Jurkat, Clone E6-1 (cell line): ENCODE measurements at places on chromosomes 16 and 17.

- DNase-seq: no peak
Measured at GRCh38 chr17:65453204-65453931, 108.1 kb downstream of the AXIN2 start.

- no peak for DNase-seq
Measured at GRCh38 chr16:89922477-89922883, 662 bp upstream of the TUBB3 start.

DNA sequence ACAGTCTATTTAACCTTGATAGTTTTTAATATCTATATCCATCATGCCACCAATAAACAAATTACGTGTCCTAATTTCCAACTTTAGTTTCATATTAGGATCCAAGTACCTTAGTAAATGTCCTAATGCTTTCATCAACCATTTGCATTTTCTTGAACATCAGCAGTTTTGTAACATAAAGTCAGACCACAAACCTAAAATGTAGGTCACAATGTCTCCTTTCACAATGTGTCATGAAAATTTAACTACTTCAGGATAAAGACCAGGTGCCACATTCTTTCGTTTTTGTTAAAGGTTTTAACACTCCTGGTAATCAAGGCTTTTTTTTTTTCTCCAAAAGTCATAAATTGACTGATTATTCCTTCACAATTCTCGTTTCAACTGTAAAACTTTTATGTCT is 310.7 kb upstream of the PMFBP1 start:
- DNase-seq: no peak

- no peak for DNase-seq
Measured at GRCh38 chr16:68469796-68470460, 21.6 kb upstream of the SMPD3 start.

- no peak for DNase-seq
Measured at GRCh38 chr17:82231312-82231561, 2.4 kb downstream of the SLC16A3 start.

- DNase-seq: no peak
Measured at GRCh38 chr17:32656886-32657285, 170.1 kb downstream of the CDK5R1 start.

DNA sequence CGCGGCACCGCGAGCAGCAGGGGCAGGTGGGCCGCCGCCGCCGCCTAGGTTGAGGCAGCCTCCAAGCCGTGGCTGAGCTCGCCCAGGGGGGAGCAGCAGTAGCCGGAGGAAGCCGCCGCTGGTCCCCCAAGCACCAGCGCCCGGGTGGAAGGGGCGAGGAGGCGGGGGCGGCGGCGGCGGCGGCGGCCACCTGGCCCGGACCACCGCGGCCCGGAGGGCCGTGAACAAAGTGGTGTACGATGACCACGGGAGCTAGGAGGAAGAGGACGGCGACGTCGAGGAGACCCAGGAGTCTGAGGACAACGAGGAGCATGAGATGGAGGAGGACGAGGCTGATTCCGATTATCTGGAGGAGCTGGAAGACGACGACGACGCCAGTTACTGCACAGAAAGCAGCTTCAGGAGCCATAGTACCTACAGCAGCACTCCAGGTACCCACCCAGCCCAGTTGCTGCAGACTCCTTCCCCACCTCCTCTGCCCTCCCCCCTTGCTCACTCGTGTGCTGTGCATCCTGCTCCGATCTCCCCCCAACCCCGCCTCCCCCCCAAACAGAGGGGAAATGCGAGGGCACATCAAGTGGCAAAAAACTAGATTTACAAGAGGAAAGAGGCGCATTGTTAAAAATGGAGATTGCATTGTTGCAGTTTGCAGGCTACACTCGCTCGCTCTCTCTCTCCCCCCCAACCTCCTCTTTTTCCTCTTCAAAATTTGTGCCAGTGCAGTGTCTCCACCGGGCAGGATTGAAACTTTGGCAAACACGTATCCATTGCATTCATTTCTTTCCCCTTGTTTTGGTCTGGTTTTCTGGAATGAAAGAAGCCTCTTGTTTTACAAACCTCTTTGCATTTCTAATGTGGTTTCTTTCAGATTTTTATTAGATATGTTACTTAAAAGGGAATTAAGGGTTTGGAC is 41.8 kb upstream of the AMZ2 start:
- DNase-seq: no peak

- no peak for DNase-seq
Measured at GRCh38 chr17:50768346-50768761, 1.0 kb upstream of the ANKRD40CL start.

DNA sequence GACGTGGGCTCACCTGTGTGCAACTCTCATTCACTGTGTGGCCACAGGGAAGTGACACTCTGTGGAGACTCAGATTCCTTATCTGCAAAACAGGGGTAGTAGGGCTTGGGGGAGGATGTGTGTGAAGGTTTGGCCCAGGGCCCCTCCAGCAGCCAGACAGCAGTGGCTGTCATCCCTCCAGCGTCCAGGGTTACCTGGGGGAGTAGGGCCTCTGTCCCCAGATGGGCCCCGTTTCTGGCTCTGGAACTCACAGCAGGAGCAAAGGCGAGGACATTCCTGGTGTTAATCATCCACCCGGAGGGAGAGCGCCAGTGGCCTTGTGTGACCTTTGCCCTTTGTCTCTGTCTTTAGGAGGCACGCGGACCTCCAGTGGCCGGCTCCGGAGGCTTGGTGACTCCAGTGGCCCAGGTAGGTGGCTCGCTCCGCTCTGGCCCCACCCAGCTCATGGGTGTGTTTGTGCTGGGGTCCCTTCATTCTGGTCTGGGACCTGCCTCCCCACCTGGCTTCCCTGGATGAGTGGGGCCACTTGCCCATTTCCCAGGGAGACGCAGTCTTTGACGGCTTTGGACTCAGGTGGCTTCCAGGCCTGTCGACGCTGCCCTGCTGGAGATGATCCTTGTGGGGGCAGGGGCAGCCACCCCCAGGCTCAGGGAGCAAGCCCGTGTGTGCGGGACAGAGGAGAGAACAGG is 166.2 kb downstream of the SEC14L1 start:
- no peak for DNase-seq

DNA sequence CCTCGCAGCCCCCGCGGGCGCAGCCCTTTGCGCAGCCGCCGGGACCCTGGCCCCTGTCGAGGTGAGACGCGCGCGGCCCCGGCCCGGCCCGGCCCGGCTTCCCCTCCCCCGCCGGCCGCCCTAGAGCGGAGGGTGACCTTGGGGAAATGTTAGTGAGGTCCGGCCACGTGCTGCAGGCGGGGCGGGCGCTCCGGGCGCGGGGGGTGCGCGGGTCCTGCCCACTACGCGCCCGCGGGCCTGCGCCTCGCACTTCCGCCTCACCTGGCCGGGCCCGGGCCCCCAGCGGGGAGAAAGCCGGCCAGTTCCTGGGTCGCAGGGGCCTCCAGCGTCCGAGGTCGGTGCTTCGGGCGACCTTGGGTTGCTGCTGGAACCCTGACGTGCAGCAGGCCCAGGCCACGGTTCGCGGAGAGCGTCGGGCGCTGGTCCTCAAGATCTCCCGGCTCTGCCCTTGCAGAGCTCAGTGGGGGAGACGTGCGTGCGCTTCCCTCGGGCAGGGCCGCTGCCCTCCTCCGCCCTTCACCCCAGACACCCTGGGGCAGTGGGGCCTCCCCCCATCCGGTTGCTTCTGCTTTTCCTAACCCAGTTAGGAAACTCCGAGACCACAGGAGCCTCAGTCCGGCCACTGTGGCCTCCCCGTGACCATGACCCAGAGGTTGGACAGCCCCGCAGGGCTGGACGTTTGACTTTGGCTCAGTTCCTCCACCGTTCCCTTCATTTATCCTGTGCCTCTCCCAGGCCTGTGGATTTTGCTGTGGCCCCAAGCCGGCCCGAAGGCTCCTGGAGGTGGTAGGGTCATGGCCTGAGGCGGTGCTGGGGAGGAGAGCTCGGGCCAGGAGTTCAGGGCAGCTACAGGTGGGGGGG is 791 bp downstream of the MCRIP2 start:
- no peak for DNase-seq

GRCh38 chr16:23298290-23298915 is 3.7 kb upstream of the SCNN1B start:
- no peak for DNase-seq

GRCh38 chr16:30114411-30114810 is 1.1 kb upstream of the GDPD3 start:
- no peak for DNase-seq

- no peak for DNase-seq
Measured at GRCh38 chr16:12020009-12020408, 43.5 kb downstream of the SNX29 start.

GRCh38 chr16:56525236-56525635 is 5.4 kb upstream of the BBS2 start:
- no peak for DNase-seq

DNA sequence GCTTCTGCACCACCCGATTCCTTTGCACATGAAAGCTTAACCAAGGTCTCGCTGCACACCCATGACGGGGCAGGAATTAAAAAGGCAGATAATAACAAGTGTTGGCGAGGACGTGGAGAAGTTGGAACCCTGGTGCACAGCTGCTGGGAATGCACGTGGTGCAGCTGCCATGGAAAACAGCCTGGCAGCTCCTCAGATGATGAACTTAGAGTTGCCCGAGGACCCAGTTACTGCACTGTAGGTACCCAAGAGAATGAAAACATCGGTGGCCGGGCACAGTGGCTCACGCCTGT is 211.6 kb upstream of the CIBAR2 start:
- no peak for DNase-seq

DNA sequence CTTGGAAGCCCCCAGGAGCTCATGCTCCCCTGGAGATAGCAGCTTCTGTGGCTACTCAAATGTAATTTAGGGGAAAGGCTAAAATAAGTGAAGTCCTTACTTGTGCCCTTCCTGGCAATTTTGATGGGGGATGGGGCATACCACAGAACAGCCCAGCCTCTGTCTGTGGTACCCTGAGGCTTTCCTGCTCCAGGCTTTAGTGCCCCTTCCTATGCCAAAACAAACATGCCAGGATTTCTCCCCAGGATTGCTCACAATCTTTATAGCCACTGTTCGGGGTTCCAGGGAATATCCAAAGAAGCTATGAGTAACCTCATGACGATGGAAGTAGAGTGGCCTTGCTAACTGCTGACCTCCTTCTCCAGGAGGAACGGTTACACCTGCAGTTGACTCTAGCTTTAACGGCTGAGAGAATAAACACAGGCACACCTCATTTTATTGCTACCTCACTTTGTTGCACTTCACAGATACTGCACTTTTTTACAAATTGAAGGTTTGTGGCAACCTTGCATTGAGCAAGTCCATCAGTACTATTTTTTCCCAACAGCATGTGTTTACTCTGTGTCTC is 24.9 kb downstream of the CCL4 start:
- DNase-seq: no peak

DNA sequence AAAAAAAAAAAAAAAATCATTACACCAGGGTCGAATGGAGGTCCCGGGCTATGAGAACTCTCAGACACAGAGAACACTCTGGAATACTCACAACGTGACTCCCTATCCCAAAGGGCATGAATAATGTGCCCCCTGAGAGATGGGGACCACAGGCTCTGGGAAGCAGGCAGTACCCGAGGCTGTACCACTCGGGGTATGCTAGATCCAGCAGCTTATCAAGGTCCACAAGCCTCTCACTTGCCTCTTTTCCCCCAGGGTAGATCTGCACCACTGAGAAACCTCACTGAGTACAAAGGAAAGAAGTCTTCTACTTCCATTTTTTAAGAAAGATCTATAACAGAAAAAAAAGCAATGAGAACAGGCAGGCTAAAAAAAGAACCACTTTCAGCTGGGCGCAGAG is 40.5 kb downstream of the WDR59 start:
- no peak for DNase-seq

DNA sequence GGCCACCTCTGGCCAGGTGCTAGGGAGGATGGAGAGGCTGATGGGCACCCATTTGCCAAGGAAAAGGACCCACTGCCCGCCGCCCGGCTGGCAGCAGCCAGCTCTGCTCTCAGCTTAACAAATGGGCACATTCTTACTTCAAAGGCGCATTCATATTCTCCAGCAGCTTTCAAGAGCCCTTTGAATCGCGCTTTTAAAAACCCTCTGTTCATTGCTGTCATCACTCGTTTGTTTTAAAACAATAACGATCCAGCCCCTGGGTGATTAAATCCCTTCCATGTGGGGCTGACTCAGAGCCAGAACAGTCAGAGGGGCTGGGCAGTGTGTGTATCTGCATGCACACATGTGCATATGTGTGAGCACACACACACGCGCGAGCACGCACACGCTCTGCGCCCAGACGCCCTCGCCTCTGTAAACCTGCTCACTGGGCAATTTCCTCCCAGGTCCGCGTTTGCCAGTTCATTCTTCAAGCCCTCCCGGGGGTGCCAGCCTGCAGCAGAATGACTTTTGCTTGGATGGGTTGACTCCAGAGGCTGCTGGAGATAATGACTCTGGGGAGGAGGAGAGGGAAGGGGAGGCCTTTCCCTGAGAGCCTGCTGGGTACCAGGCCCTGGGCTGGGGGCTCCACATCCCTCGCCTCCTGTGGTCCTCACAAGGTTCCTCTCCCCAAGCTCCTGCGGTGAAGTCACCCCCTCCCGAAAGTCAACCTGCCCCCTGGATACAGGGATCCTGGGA is 133.1 kb downstream of the SDK2 start:
- DNase-seq: no peak

DNA sequence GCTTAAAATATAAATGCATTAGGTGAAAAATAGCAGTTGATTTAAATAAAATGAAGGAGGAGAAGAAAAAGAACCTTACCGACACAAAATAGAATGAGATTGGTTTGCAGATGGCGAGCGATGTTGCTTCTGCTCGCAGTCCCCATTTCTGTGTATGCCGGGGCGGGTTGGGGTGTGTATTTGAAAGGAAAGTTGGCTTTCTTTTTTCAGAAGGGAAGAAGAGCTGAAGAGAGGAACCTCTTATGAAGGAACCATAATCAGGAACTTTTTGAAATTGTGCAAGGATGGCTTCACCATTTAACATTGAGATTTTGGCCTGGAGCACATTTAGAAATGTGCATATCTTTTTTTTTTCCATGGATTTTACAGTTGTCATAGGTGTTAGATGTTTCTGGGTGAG is at the start of gene IGSF6:
TSS of gene IGSF6 (minus strand) at position 156 of the 400 bp plus-strand sequence. CDS start at position 146, 10 bp downstream.
- no peak for DNase-seq

GRCh38 chr16:66442502-66443268 is 15.6 kb downstream of the BEAN1 start:
- no peak for DNase-seq

GRCh38 chr17:33038740-33039139 is 47.1 kb downstream of the SPACA3 start:
- DNase-seq: peak; percentile 12

- DNase-seq: no peak
Measured at GRCh38 chr16:80931801-80932707, 74.6 kb downstream of the CMC2 start.

DNA sequence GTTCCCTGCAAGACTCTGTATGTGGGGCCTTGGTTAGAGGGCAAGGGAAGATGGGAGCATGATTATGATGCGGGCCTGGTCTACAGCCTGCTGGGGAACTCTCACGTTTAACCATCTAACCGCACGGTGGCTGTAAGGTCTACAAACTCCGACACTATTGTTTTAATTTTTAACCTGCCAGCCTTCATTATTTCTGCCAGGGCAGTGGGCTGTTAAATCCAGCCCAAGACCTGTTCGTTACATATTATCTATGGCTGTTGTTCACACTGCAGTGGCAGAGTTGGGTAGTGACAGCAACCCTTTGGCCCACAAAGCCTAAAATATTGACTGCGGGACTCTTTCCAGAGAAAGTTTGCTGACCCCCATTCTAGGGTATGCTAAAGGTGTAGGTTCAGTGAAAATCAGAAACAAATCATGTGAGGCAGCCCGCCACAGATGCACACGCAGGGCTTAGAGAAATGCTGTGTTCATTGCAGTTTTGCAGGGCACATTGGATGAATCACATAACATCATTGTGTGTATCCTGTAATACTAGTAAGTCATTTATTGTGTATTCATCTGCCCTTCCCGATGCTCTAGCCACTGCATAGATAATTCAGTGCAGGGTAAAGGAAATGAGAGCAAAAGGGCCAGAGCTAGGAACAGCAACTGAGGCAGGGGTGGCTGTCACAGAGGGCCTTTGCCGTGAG is 14.3 kb downstream of the SNX29 start:
- no peak for DNase-seq
